NCI-H510A (cell line): ENCODE measurements at places on chromosomes 2 and 18.

GRCh38 chr2:40625849-40626248, 174.0 kb upstream of the SLC8A1 start:
- DNase-seq = no peak

DNA sequence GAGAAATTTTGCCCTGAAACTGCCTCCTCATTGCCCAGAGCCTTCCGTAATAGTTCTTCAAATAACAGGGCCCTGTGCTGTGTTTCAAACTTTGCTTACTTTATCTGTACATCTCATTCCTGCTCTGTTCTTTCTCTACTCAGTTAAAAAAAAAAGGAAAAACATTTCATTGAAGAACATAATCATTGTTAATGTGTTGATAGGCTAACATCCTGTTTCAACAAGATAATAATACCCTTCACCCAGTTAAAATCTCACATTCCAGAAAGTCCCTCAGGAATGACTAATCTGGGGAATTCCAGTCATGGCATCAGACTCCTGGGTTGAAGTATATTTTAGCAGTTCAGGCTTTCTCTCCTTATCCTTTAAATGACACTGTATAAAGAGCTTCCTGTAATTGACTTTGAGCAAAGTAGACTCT, 45.6 kb upstream of the ITGAV start:
- DNase-seq = no peak

DNA sequence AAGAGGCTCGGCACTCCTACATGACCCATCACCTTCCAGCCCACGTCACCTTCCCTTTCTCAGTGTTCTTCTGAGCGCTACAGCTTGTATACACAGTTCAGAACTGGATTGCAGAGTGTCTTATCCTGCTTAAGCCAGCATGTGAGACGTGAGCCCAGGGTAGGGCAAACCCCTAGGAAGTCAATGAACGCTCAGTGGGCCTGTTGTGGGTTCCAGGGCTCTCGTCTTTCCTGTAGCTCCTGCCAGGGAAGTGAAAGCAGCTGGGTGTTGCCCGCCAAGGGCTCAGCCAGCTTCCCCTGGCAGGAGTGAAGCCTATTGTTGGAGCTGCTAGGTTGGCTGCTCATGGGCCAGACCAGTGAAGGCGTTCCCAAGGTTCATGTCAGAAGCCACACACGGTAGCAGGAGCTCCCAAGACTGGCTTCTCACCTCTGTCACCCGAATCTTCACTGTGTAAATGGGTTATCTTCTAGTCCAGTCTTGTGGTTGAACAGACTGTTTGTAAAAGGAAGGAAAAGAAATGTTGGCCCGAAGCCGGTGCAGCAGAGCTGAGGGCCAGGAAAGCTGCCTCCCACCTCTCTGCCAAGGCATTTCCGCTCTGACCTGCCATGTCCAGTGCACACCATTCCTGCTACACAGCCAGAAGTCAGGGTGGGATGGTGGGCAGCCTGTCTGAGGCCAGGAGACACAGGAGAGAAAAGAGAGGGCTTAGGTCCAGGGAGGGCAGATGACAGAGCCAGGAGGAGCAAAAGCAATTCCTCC, 69.6 kb upstream of the RMDN2 start:
- no peak for DNase-seq

- DNase-seq = no peak
Measured at GRCh38 chr2:20670315-20671035, 3.5 kb downstream of the GDF7 start.

DNA sequence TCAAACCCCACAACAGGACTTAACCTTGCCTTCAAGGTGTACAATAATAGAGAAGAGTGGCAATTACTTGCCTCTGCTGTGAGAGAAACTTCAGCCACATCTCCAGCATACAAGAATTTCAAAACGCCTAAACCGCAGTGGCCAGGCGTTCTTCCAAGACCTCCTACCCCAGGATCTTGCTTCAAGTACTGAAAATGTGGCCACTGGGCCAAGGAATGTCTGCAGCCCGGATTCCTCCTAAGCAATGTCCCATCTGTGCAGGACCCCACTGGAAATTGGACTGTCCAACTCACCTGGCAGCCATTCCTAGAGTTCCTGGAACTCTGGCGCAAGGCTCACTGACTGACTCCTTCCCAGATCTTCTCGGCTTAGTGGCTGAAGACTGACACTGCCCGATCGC, 2.8 kb upstream of the CYB5A start:
- DNase-seq = no peak
